Progenitor cell of endocrine pancreas (in vitro differentiated cells): ENCODE measurements at places on chromosomes 5 and 9. TPM values are rescaled to one million over a fixed set of nuclear protein-coding genes. Genes with fewer than 3 reads are reported as not detected.

Gene MAMDC4
- total RNA-seq = 36.7 and 40.0 TPM in 2 replicates

Gene CDO1
- 24.6 and 25.1 TPM in 2 replicates for total RNA-seq

Gene CNOT8
- total RNA-seq = 55.4 and 56.4 TPM in 2 replicates

Gene TCF7
- total RNA-seq = 14.4 and 16.6 TPM in 2 replicates

Gene CD74
- 41.3 and 45.8 TPM in 2 replicates for total RNA-seq

Gene ACTBL2
- total RNA-seq = not detected in 2 replicates

Gene SNCB
- 0.24 TPM in 1 of 2 replicates, not detected in the other for total RNA-seq

Gene SPINK1
- total RNA-seq = 3,409 and 3,546 TPM in 2 replicates

Gene MARCOL
- not detected in 2 replicates for total RNA-seq

Gene SOX30
- total RNA-seq = not detected in 2 replicates

Gene LCN15
- not detected in 2 replicates for total RNA-seq

Gene CARTPT
- total RNA-seq = not detected in 2 replicates

Gene EIF4EBP3
- total RNA-seq = 6.1 and 6.7 TPM in 2 replicates

Gene PAPPA
- total RNA-seq = 0.33 and 0.36 TPM in 2 replicates

Gene FAM151B
- total RNA-seq = 1.5 and 2.7 TPM in 2 replicates

- H3K27me3 ChIP-seq = peaks cover 11% of the 10 kb centered on the region
- DNase-seq = no peak
- H3K4me1 ChIP-seq = no peaks in the 10 kb centered on the region
- H3K27ac ChIP-seq = no peak overlapping the region
Observed at GRCh38 chr5:158434749-158435148, 575.8 kb upstream of the CLINT1 start.

DNA sequence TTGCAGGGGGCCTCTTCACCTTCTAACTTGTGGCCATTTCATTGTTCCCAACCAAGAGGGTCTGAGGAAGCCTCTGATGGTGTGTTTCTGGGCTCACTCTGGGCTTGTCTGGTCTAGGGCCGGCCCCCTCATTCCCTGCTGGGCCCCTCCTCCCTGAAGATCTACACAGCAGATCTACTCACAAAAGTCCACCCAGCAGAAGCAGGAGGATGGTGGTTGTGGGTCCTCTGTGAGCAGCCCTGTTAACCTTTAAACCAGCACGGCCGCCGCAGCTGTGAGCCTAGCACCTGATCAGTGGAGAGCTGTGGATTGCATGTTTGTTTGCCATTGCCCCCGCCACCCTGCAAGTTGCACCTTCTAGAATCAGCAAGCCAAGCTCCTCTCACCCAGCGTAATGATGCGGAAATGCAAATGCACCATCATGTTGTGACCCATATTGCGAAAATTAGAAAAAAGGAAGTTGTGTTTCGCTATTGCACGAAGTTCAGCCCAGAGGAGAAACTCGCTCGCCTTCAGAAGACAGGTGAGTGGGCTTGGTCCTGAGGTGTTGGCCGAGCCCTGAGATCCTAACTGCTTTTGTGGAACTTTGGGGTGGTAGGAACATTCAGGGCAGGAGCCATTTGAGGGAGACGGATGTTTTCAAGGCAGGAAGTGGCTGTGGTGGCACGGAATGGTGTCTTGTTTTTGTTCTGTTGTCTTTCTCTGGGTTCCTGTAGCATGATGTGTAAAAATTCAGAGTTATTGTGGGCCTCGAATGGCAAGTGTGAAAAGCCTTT is 16.7 kb downstream of the FGD3 start:
- peaks cover 13% of the 10 kb centered on the region for H3K4me1 ChIP-seq
- H3K36me3 ChIP-seq = peaks cover 1% of the 10 kb centered on the region
- no peak for DNase-seq
- peak overlapping the region; percentile 40 for H3K4me3 ChIP-seq
- H3K27me3 ChIP-seq = no peaks in the 10 kb centered on the region

- H3K36me3 ChIP-seq = no peaks in the 10 kb centered on the region
- DNase-seq = no peak
- no peaks in the 10 kb centered on the region for H3K4me1 ChIP-seq
- H3K4me3 ChIP-seq = no peak overlapping the region
Observed at GRCh38 chr5:37792975-37793631, 46.7 kb downstream of the GDNF start.

- no peaks in the 10 kb centered on the region for H3K36me3 ChIP-seq
- no peak overlapping the region for H3K4me3 ChIP-seq
- no peak overlapping the region for H3K27ac ChIP-seq
- H3K4me1 ChIP-seq = no peaks in the 10 kb centered on the region
- no peak for DNase-seq
Observed at GRCh38 chr9:129368444-129368978, 190.4 kb upstream of the IER5L start.

GRCh38 chr9:115766370-115766955 is 387.1 kb upstream of the PAPPA start:
- no peak overlapping the region for H3K4me3 ChIP-seq
- no peak for DNase-seq
- no peaks in the 10 kb centered on the region for H3K36me3 ChIP-seq
- no peaks in the 10 kb centered on the region for H3K27me3 ChIP-seq
- H3K27ac ChIP-seq = no peak overlapping the region

GRCh38 chr9:134100040-134100439 is 32.2 kb upstream of the BRD3 start:
- H3K4me1 ChIP-seq = no peaks in the 10 kb centered on the region
- H3K27ac ChIP-seq = no peak overlapping the region
- no peak overlapping the region for H3K4me3 ChIP-seq

GRCh38 chr9:122944960-122945888 is 4.4 kb downstream of the RABGAP1 start:
- no peaks in the 10 kb centered on the region for H3K36me3 ChIP-seq
- peak overlapping the region; percentile 34 for H3K27ac ChIP-seq
- H3K27me3 ChIP-seq = no peaks in the 10 kb centered on the region
- peaks cover 44% of the 10 kb centered on the region for H3K4me1 ChIP-seq
- H3K4me3 ChIP-seq = no peak overlapping the region

DNA sequence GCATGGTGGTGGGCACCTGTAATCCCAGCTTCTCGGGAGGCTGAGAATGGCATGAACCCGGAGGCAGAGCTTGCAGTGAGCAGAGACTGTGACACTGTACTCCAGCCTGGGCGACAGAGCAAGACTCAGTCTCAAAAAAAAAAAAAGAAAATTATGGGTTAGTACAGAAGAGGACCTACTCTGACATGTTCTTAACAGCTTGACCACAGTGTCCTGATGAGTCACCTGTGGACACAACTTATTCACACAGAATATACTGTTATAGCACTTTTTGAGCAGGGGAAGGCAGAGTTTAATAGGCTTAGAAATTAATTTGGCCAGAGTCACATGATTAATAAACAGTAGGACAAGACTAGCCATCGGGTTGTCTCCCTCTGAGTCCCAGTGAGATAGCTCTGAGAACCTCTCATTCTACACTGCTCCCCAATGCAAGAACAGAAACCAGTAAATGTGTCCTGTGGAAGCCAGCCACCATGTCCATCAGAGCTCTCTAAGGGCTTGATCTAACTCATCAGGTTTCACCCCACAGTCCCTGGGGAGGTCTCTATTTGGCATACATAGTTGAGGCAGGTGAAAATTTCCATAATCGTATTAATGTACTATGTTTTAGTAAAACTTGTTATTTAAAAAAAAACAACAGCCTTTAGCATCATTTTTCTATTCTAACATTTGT is 1077.9 kb upstream of the C9orf72 start:
- H3K27me3 ChIP-seq = no peaks in the 10 kb centered on the region
- no peak overlapping the region for H3K27ac ChIP-seq
- no peak for DNase-seq
- H3K4me3 ChIP-seq = no peak overlapping the region
- H3K36me3 ChIP-seq = no peaks in the 10 kb centered on the region

GRCh38 chr5:16880547-16880946 is 55.5 kb downstream of the MYO10 start:
- no peaks in the 10 kb centered on the region for H3K27me3 ChIP-seq
- H3K36me3 ChIP-seq = peaks cover 11% of the 10 kb centered on the region
- H3K4me3 ChIP-seq = peak overlapping the region; percentile 23
- peak overlapping the region; percentile 96 for H3K27ac ChIP-seq
- DNase-seq = no peak

DNA sequence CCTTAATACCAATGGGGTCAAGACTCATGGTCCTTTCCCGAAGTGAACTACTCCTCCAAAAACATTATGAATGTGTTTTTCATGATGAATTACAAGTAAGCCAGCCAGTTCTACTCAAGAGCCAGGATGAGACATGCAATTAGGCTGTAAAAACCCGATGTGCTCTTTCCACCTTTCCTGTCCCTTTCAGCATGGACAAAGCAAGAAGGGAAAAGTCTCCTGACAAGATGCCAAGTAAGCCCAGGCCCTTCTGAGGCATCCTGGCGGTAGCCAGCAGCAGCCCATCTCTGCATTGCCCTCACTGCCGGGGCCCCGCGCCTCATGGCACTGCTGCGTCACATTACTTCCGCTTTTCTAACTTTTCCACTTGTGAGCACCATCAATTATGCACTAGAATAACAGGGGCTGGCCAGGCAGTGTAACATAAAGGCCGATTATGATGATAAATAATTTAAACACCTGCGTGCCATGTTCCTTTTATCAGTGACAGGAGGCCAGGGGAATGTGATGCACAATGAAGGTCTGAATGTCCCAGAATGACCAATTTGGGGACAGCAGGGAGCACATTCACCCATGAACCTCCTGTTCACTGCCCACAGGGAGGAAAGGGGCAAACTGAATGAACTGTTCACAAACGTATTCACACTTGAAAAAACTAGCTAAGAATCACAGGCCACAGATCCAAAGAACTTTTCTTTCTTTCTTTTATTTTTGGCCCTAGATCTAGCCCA is 37.4 kb downstream of the EFNA5 start:
- H3K4me3 ChIP-seq = no peak overlapping the region
- peaks cover 3% of the 10 kb centered on the region for H3K4me1 ChIP-seq
- no peaks in the 10 kb centered on the region for H3K36me3 ChIP-seq
- H3K27ac ChIP-seq = no peak overlapping the region
- H3K27me3 ChIP-seq = no peaks in the 10 kb centered on the region
- DNase-seq = no peak

GRCh38 chr5:149317281-149318048 is 27.8 kb upstream of the GRPEL2 start:
- no peaks in the 10 kb centered on the region for H3K27me3 ChIP-seq
- H3K36me3 ChIP-seq = no peaks in the 10 kb centered on the region
- no peak overlapping the region for H3K27ac ChIP-seq
- H3K4me1 ChIP-seq = peaks cover 8% of the 10 kb centered on the region
- no peak for DNase-seq

DNA sequence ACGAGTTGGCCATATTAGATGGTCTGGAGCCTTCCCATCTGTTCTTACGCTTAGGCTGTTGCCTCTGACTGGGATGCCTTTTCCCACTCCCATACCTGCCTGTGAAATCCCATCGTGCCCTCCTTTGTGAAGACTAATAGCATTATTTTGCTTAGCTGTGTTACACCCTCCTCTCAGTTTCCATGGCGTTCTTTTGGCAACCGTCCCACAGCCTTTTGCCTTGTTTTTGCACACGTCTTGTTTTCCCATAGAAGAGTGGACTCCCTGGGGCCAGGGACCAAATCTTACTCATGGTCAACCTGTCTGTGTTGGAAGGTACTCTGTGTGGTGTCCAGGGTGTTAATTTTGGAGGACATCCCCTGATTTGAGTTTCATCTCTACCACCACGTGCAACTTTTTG is 242.1 kb downstream of the HSPA4 start:
- H3K36me3 ChIP-seq = no peaks in the 10 kb centered on the region
- H3K4me3 ChIP-seq = no peak overlapping the region
- H3K27me3 ChIP-seq = no peaks in the 10 kb centered on the region
- DNase-seq = no peak
- peaks cover 7% of the 10 kb centered on the region for H3K4me1 ChIP-seq

DNA sequence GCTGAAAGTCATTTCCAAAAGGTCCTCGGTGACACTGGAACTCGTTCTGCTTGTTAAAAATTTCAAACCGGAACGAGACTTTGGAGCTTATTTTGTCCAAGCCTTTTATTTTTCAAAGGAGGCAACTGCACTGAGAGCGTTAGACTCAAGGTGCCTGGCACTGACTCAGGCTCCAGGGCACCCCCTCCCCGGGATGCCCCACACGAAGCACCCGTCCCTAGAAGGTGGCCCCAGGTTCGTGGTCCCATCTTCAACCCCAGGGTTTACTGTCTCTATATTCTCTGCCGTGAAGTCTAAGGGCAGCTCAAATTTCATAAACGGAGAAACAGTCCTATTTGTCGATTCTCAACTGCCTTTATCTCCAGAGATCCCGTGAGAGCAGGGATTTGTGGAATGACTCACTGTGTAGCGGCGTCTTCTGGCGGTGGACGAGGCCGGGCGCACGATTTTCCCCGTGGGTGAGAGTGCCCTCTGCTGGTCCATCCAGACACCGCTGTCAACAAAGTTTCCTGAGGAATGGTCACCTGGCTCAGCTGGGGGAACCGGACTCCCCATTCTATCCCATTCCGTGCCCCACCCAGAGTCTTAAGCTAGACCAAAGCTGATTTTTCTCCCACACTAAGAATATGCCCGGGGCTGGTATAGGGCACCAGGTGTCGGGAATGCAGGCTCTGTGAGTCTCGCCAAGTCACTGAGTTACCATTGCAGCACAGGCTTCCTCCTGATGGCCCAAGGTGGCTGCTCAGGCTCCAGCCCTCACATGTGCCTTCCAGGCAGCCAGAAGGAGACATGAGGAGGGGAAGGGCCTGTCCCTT is 27.1 kb upstream of the SLC6A19 start:
- peak; percentile 39 for DNase-seq
- no peaks in the 10 kb centered on the region for H3K36me3 ChIP-seq
- no peak overlapping the region for H3K4me3 ChIP-seq
- H3K27ac ChIP-seq = no peak overlapping the region

GRCh38 chr9:14326264-14326826 is 12.4 kb upstream of the NFIB start:
- no peak for DNase-seq
- no peak overlapping the region for H3K27ac ChIP-seq
- no peak overlapping the region for H3K4me3 ChIP-seq
- no peaks in the 10 kb centered on the region for H3K36me3 ChIP-seq

GRCh38 chr5:163363389-163363788 is 74.0 kb upstream of the CCNG1 start:
- no peaks in the 10 kb centered on the region for H3K27me3 ChIP-seq
- no peak for DNase-seq
- no peak overlapping the region for H3K27ac ChIP-seq
- no peak overlapping the region for H3K4me3 ChIP-seq

DNA sequence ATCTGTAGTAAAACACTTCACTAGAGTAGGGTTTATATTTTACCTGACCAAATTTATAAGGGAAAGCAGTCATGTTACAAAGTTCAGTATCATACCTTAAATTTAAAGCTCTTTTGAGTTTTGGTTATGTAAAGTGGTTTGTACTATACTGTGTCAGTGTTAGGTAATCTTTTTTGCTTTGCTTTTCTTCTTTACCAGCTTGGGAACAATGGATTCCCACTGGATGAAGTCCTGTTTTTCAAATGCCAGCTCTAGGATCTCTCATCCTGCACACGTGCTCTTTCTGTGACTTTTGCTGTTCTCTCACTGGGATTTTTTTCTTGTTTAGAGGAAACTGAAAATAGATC is 15.9 kb downstream of the CYSTM1 start:
- H3K36me3 ChIP-seq = peaks cover 8% of the 10 kb centered on the region
- no peak overlapping the region for H3K4me3 ChIP-seq
- no peak for DNase-seq
- no peak overlapping the region for H3K27ac ChIP-seq
- H3K27me3 ChIP-seq = no peaks in the 10 kb centered on the region
